ENCODE measurements at places on chromosomes 4 and X.
A peak's percentile ranks its signal among the peaks of the same experiment; 100 is the strongest.

DNA sequence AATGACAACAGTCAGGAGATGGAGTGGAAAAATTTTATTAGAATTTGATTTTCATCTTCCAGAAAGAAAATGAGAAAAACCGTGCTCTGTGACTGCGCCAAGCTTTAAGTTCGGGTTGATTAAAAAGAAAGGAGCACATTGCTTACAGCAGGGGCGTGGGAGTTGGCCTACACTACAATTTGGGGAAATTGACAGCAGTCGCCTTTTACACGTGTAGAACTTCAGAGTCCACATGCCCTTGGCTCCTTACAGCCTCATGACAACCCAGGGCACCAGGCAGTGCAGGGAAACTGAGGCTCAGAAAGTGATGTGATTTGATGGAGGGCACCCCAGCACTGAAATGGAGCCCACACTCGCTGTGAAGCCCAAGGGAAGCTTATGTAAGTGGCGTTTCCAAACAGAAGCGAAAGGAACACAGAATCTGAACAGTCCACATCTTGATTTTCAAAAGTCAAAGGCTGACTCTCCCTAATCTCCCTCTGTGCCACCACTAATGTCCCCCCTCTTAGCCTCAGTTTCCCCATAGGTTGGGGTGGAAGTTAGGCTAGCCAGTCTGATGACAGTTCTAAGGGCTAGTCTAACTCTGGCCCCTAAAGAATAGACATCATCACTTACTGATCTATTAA, 5.5 kb downstream of the PPP2R2C start:
- DNase-seq: no peak

DNA sequence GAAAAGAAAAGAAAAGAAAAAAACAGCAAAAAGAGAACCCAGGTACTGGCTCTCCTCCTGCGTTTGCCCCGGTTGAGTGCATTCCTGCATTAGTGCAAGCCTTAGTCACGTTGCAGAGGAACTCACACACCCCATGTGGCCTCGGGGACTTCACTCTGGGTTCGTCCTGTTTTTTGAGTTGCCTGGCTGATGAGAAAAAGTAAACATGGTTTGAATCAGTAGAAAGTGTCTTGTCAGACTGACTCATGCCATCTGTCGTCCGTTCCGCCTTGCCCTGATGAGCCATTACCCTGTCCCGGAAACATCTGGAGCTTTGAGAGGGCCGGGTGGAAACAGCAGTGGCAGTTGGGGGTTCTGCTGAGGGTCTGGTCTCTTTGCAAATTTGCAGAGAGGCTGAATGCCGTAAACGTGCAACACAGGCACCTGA, 16.3 kb downstream of the CD99 start:
- peak; percentile 43 for DNase-seq

DNA sequence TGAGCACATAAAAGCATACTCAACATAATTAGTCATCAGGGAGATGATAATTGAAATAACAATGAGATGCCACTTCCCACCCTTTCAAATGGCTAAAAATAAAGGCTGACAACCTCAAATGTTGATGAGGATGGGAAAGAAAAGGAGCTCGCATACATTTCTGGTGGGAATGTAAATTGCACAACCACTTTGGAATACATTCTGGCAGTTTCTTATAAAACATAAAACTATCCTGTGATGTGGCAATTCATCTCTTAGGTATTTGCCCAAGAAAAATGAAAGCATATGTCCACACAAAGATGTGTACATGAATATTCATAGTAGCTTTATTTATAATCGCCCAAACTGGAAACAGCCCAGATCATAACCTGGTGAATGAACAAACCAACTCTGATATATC, 687 bp upstream of the ZNF275 start:
- no peak for DNase-seq

GRCh38 chr4:103075894-103076746, 441 bp downstream of the SLC9B2 start:
- DNase-seq: peak; percentile 44

DNA sequence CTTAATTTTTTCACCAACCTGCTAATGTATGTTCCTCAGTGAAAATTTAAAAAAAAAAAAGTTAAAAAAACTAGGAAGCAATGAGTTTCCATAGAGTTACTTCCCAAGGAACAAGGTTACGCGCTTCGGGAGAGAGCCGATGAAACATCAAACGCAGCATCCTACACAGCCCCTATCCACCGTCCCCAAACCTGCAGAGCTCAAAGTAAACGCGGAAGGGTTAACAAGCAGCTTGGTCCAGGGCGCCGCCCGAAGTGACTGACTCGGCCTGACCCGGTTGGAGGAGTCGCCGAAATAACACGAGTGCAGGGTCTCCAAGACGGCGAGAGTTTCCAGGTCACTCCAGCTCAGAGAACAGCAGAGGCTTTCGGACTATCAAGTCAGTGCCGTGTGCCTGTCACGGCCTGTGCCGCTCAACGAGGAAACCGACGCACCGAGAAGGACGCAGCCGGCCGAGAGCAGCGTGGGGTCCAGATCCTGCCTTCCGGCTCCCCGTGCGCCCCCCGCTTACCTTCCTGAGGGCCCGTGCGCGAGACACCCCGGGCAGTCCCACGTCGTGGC, 512 bp downstream of the NOP14 start:
- DNase-seq: no peak
